ENCODE measurements at places on chromosomes 5 and 9.

GRCh38 chr9:92737216-92737606 is 27.4 kb downstream of the BICD2 start:
- DNase-seq, result peak; percentile 88

DNA sequence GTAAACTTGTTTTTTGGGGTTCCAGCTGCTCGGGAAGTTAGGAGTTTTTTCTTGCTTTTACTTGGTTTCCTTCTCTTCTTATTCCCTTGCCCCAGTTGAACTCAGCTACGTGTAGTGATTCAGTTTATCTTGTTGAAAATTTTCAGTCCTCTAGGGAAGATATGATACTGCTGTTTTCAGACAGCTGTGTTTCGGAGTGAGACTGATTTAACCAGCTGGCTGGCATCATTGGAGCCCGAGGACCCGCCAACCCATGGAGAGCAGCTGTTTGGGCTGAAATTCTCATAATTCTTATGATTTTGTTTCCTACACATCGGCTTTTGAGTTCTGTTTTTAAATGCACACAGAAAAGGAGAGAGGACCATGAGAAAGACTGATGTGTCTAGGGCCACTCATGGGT is 271.5 kb downstream of the NR3C1 start:
- no peak for DNase-seq

GRCh38 chr9:103669296-103669695 is 424.8 kb upstream of the SMC2 start:
- no peak for DNase-seq

- no peak for DNase-seq
These were observed 23.8 kb downstream of the TYRP1 start for GRCh38 chr9:12716823-12717600.

GRCh38 chr5:153623751-153624450 is 133.4 kb downstream of the GRIA1 start:
- DNase-seq, result no peak

GRCh38 chr9:114743446-114743845 is 61.5 kb upstream of the TEX48 start:
- no peak for DNase-seq

- no peak for DNase-seq
These were observed 42.2 kb downstream of the MED27 start for GRCh38 chr9:132037458-132037857.

- DNase-seq, result peak; percentile 88
These were observed 16.9 kb downstream of the CAMSAP1 start for GRCh38 chr9:135890190-135891026.

- no peak for DNase-seq
These were observed 406.4 kb downstream of the HTR1A start for GRCh38 chr5:63555874-63556273.

GRCh38 chr5:68565427-68565826 is 349.9 kb downstream of the PIK3R1 start:
- DNase-seq, result no peak

GRCh38 chr9:124206391-124206790 is 51.4 kb upstream of the NEK6 start:
- no peak for DNase-seq

DNA sequence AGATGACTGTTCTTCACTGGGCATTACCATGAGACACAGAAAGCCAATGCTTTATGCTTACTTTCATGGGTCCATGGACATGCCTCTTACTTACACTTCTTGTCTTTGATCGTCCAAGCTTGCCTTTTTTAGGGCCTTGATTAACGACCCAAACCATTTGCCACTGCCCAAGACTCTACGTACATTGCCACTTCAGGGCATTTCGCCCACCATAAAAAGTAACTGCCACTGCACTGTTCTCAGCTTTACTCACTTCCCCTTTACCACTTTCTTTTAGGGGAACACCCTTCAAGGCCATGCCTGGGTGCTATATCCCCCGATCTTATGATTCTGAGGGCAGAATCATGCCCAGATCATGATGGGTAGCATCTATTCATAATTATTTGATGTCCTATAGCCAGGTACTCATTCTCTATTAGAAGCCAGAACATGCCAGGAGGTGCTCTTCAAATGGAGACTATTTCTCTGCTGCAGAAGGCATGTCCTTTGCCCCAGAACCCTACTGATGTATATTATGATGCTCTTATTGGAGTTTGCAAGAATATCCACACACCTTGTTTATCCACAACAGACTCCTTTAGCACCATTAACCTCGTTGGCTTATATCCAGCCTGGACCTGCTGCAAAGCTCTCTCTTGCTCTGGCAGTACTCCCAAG is 64.1 kb upstream of the RAD23B start:
- no peak for DNase-seq

- DNase-seq, result no peak
These were observed 141.7 kb downstream of the NXNL2 start for GRCh38 chr9:88676644-88677043.

- no peak for DNase-seq
These were observed 38.2 kb upstream of the POMT1 start for GRCh38 chr9:131464354-131465000.

DNA sequence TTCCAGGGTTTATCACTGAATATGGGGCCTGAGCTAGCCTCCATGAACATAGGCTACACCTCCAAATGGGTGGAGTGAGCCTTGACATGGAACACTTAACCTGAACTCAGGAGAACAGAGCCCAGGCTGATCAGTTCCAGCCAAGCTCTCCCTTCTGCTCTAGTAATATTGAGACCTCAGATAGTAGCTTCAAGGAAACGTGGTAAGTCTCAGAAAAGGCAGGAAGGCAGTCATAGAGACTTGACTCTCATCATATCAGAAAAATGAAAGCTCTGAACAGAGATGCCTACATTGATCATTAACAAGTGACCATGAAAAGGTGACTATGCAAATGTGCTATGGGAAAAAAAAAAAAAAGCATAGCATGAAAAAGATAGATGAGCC is 40.5 kb upstream of the MYO10 start:
- DNase-seq, result no peak

DNA sequence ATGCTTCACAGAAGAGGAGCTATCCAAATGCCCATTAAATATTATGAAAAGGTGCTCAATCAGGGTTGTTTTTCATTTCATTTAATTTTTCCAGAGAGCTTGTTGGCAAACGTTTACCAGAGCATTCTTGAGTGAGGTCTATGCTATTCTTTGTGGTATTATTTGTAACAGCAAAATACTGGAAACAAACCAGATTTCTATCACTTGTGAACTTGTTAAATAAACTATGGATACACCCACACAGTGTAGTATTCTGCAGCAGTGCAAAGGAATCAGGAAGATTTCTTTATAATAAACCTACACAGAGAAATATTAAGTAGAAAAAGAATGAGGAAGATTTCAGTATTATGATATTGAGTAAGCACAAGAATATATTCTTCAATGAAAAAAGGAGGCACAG is 15.0 kb upstream of the SLC1A1 start:
- no peak for DNase-seq

DNA sequence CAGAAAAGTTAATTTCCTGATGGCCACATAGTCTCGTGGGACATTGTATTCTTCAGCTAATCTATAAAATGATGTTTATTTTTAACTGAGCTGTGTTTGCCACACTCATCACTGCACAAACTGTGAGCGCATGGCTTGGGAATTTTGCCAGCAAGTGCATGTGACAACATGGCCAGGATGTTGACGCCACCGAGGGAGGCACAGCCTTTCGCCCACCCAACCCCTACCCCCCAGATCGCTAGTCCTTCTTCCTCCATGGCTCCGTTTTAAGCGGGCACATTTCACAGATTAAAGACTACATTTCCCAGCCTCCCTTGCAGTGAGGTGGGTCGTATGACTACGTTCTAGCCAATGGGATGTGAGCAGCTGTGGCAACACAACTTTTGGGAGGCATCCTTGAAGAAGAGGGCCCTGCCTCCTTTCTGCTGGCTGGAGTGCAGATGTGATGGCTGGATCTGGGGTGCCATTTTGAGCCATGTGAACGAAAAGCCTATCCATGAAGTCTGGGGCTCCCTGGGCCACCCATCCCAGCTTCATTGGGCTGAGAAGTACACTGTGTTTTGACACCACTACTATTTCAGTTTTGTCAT is 7.9 kb downstream of the NRARP start:
- no peak for DNase-seq

DNA sequence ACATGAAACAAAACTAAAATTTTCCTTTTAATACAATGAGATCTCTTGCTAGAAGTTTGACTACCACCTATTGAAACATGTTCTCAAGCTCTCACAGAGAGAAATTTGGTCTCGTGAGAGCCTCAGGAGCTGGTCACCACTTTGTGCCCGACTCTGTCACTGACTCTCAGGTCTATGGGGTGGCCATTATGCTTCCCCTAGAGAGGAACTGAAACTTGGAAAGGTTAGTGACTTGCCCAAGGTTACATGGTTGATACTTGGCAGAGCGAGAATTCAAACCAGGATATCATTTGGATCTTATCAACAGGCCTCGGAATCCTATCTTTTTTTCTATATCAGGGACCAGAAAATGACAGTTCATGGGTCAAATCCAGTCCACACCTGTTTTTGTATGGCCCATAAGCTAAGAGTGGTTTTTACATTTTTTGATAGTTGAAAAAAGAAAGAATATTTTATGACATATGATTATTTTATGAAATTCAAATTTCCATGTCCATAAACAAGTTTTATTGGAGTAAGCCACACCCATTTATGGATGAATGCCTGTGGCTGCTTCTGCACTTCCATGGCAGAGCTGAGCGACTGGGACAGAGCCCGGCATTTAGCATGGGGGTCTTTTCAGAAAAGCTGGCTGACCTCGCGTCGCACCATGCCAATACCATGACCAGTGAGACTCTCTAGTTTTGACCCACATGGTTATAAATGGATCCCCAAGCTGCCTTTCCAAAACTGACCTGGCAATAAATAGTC is 44.8 kb upstream of the EQTN start:
- DNase-seq, result no peak

DNA sequence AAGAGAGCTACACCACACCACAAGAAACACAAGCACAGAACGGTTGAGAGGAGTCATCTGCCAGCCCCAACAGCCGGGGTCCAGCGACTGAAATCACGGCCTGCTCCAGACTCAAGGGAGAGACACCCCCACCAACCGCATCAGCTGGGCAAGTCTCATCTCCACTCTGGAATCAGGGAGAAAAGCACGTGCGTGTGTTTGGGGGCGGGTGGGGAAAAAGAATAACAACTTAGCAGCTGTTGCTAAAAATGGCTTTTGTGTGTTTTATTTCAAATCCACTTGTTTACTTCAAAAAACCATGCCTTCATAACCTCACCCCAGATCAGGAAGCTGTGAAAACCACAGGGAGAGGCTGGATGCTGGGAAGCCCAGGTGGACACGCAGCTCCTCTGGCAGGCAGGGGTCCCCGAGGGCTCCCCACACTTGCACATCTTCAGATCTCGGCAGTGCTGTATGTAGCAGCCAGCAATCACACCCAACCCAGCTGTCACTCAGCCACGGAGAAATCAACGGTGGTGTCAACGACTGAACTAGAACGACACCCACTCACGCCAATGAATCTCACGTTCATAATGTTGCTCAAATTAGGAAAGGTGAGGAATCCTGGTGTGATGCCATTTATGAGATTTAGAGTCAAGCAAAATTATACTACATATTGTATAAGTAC is 19.0 kb downstream of the PNPLA7 start:
- no peak for DNase-seq

DNA sequence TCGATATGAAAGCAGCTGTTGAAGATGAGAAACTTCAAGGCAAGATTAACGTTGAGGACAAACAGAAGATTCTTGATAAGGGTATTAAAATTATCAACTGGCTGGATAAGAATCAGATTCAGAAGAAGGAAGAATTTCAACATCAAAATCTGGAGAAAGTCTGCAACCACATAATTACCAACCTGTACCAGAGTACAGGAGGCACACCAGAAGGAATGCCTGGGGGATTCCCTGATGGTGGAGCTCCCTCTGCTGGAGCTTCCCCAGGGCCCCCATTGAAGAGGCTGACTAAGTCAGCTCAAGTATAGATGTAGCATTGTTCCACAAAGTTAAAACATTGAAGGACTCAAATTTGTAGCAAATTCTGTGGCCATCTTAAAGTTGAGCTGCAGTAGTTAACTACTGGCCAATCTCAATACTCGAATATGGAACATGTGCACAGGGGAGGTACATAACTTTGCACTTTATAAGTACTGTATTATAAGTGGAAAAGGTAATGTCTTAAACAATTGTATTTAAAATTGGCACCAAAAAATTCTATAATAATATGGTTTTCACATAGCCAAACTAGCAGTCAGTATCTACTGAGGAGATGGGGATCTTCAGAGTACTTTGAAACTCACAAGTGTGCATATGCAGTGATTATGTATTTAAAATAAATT is 237.5 kb downstream of the CHSY3 start:
- DNase-seq, result peak; percentile 51

- peak; percentile 63 for DNase-seq
These were observed 7.6 kb upstream of the FAM240B start for GRCh38 chr9:38727497-38728001.

DNA sequence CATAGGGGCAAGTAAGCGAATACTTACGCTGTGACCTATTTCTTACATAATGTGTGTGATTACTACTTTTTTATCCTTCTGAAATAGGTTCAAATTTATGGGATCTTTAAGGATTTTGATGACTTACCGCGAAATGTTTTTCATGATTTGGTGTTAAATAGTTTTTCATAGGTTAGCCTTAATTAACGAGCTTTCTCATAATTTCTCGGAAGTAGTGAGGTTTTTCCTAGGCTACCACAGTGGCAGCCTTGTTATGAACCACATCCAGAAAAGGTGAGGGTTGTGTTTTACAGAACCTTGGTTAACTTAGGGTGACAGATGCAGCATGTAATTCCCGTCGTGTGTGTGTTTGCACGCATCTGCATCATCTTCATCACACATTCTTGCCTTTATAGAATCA is 1.3 kb downstream of the SH3GL2 start:
- DNase-seq, result no peak

DNA sequence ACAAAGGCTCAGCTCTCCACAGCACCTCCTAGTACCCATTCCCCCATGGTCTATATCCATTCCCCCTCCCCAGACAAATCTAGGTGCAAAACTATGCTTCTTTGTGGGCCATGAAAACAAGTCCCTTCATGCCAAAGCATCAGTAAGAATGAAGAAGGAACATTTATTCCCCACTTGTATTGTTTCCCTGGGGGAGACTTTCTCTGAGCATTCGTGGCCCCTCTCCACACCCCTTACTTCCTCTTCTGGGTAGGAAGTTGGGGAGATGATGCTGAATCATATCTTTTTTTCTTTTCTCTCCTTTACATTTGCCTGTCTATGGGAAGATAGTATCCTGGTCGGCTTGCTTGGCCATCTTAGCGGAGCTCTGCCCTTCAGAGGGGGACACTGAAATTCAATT is 246.8 kb downstream of the NSG2 start:
- DNase-seq, result no peak
